Fibroblast of skin of left biceps (primary cell): ENCODE measurements at places on chromosomes 4 and X.

- no peak for DNase-seq
Observed at GRCh38 chr4:92421920-92422319, 118.2 kb downstream of the GRID2 start.

GRCh38 chr4:188986271-188986689 lies 847.0 kb downstream of the TRIML1 start:
- DNase-seq = peak; percentile 66

GRCh38 chr4:114191496-114191895 lies 212.0 kb upstream of the ARSJ start:
- DNase-seq = no peak

- no peak for DNase-seq
Observed at GRCh38 chrX:69289046-69289792, 124.0 kb upstream of the PJA1 start.

DNA sequence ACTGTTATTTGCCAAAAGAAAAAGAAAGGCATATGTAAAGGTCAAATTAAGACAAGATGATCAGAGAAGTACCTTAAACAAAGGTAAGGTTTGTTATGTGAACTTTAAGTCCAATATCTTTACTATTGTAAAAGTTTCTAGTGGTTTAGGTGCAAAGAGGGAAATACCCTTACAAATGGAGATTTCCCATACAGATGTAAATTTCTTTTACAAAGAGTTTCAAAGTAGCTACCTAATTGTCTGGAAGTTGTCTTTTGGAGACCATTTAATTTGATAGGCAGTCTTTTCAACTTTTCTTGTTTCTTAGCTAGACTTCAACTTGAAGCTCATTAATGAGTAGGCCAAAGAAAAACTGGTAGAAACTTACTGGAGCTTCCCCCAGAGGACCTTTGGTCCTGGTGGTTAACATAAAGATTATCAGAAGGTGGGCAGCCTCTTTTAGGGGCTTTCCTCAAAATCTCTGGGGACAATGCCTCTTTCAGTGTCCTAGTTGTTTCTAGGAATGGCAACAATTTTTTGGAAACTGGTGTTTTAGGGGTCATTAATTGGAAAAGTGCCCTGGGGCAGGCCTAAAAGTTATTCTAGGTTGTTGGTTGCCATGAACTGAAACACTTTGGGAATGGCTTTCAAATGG lies 297.3 kb downstream of the GUCY2F start:
- DNase-seq = no peak

DNA sequence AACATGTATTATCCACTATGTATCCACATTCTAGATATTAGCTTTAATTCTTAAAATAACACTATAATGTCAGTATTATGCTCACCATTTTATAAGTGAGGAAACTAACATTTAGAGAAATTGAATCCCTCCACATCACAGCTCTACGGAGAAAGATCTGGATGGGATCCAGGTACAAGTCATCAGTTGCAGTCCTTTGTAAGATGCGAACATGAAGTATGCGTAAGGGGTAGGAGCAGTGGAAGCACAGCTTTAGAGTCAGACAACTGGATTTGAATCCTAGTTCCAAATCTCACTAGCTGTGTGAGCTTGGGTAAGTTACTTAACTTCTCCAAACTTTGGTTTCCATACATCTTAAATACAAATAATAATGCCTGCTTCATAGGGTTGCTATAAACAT lies 162.5 kb downstream of the ATP10D start:
- DNase-seq = no peak

- peak; percentile 25 for DNase-seq
Observed at GRCh38 chrX:140765043-140765784, 55.7 kb downstream of the LINC00632 start.

- no peak for DNase-seq
Observed at GRCh38 chr4:141395246-141395830, 174.6 kb downstream of the ZNF330 start.

GRCh38 chrX:64843224-64843623 lies 133.0 kb downstream of the ZC4H2 start:
- no peak for DNase-seq

GRCh38 chr4:6435010-6435409 lies 37.4 kb downstream of the PPP2R2C start:
- DNase-seq = no peak

DNA sequence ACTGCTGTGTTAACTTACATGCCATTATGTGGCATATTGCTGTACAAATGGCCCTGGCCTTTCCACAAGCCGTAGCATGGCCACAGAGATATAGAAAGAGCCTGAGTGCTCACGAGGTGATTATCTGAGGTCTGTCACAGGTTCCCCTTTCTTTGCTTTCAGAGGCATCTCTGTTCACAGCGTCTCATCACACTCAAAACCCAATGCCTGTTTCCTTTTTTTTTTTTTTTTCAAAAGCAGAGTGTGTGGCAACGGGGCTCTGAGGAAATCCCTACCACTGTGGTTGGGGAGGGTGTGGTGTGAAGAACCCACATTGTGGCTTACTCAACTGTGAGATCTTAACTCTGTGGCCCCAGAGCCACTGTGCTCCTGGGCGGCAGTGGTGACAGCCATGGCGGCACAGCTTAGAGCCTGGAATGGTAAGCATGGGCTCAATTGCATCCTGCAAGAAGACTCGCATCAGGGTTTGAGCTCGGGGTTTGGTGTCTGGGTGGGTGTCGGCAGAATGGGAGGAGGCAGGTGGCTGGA lies 30.8 kb downstream of the RTL5 start:
- DNase-seq = no peak

DNA sequence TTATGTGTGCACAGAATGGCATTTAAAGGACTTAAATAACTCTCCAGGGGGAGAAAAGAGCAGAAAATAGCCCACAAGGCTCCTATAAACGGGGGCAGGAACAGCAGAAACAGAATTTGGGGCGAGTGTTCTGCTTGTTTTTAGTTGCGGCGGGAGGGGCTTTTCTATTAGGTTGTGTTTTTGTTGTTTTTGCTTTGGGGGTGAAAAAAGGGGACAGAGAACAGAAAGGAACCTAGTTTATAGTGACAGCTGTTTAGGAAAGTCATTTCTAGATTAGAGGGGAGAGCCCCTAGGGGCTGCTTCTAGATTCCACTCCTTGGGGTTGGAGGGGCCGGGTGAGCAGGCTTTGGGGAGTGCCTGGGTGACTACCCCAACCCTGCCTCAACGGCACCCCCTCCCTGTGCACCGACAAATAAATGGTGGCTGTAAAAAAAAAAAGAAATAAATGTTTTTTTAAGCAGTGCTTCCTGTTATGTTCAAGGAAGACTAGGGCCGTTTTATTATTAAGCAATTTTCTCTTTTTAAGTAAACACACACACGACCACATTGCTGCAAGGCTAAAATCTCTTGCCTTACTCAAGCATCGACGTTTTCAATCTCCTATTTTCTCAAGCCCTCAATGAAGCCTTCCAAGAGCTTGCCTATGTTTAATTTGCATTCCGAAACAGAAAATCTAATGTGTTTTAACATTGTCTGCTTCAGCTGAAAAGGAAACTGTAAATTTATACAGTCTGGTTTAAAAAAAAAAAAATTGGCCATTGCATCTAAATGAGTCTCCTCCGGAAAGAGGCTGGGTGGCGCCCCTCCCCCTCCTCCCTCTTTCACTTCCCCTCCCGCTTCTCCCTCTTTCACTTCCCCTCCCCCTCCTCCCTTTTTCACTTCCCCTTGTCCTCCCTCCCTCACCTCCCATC lies 123.3 kb upstream of the TBL1X start:
- no peak for DNase-seq

GRCh38 chr4:41602113-41602512 lies 64.2 kb downstream of the LIMCH1 start:
- no peak for DNase-seq

DNA sequence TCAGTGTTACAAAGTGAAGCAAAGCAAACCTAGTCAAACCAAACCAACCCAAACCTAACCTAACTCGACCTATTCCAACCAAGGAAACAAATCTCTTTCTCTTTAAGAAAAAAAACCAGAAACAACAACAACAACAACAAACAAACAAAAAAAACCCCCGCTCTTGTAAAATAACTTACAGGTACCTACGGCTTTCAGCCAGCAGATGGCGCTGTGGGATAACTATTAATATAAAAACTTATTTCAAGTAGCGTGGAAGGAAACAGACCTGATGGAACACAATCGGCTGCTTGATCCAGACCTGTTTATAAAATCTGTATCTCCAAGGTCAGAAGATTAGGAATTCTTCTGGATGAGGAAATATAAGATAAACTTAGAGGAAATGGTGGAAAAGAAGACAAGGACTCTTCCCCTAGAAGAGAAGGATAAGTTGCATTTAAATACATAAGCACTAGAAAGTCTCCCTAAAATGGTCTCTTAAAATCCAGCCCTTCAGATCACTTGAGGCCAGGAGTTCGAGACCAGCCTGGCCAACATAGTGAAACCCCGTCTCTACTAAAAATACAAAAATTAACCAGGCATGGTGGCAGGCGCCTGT lies 34.4 kb upstream of the CDKL5 start:
- DNase-seq = peak; percentile 8

- no peak for DNase-seq
Observed at GRCh38 chr4:160423879-160424451, 1321.1 kb downstream of the RAPGEF2 start.

GRCh38 chrX:53284684-53285447 lies 3.5 kb upstream of the IQSEC2 start:
- no peak for DNase-seq

DNA sequence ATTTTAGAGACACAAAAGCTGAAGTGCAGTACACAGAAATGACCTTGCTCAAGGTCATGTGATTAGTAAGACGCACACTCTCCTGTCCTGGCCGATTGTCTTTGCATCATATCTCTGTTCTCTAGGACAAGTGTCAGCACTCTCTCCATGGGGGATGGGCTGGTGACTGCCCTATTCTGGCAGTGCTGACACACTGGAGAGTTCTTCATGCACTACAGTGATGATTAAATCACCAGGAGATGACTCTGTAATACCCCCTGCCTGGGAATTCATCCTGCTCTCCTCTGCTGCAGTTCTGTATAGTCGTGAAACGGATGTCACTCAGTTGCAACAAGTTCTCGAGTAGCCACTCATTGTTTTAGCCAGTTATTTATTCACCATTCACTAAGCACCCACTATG lies 5.3 kb upstream of the SHISA3 start:
- DNase-seq = no peak

GRCh38 chrX:138150709-138151108 lies 560.8 kb downstream of the FGF13 start:
- no peak for DNase-seq

- DNase-seq = no peak
Observed at GRCh38 chr4:152684007-152684406, 4.2 kb upstream of the TMEM154 start.

- peak; percentile 72 for DNase-seq
Observed at GRCh38 chr4:7266525-7267292, 74.4 kb downstream of the SORCS2 start.

GRCh38 chrX:107654872-107655761 lies 26.8 kb downstream of the PRPS1 start:
- peak; percentile 29 for DNase-seq

DNA sequence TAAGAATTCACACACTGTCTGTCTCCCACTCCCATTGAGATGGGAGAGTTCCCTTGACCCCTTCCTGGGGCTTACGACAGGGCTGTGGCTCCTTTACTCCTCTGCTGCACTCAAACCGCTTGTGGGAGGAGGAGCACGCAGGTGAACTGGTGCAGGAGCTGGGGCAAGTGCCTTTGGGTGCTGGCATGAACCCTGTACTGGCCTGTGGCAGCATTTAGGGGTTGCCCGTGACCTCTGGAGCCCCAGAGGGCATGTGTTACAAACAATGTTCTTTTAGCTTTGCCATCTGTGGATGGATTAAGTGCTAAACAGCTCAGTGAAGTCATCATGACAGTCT lies 21.8 kb upstream of the FTHL17 start:
- DNase-seq = no peak

GRCh38 chr4:2829321-2829932 lies 14.2 kb upstream of the ADD1 start:
- DNase-seq = no peak

- no peak for DNase-seq
Observed at GRCh38 chr4:83010111-83010521, 507 bp downstream of the LIN54 start.

DNA sequence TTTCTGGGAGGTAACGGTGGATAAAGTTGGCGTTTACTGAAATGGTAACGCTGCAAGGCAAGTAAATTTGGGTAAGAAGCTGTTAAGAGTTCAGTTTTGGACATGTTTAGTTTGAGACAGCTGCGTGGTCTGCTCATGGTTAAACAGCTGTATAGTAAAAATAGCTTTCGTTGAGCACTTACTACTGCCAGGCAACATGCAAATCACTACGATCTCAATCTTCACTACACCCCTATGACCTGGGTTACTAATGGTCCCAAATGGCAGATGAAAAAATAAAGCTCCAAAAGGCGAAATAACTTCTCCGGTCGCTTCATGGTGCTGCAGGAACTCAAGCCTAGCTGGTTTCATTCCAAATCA lies 22.2 kb downstream of the FABP2 start:
- DNase-seq = no peak

- DNase-seq = no peak
Observed at GRCh38 chr4:11565899-11566298, 137.2 kb upstream of the HS3ST1 start.

- DNase-seq = no peak
Observed at GRCh38 chrX:40644176-40644575, 3.2 kb downstream of the CXorf38 start.

DNA sequence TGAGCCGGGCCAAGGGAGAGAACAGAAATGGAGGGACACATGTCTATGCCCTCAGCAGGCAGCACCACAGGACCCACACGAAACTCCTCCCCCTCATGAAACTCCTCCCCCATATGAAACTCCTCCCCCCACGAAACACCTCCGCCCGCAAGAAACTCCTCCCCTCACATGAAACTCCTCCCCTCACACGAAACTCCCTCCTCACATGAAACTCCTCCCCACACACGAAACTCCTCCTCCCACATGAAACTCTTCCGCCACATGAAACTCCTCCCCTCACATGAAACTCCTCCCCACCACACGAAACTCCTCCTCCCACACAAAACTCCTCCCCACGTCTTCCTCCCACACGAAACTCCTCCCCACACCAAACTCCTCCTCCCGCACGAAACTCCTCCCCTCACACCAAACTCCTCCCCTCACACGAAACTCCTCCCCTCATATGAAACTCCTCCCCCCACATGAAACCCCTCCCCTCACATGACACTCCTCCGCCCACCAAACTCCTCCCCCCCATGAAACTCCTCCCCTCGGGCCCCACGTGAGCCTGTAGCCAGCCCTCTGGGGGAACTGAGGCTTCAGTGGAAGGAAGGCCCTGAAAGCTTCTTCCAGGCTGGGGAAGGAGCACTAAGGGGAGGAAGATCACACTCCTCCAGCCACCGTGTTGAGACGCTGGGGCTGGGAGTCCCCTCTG lies 15.2 kb downstream of the ADRA2C start:
- no peak for DNase-seq

GRCh38 chr4:144646523-144647094 lies 653 bp downstream of the HHIP start:
- DNase-seq = no peak
